CD4-positive, alpha-beta T cell treated with Interleukin-6 at 100 ng/mL for 8 hours (primary cell): ENCODE measurements at places on chromosomes 4 and X.

DNA sequence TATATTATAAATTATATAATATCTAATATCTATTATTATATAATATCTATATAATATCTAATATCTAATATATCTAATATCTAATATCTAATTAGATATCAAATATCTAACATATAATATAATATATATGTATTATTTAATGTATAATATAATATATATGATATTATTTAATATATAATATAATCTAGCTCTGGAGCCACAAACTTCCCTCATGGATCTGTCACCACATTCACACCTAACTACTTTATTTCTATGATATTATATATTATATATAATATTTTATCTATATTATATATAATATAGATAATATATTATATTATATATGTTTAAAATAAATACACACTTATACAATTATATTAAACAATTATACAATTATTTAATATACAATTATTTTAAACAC is 667.5 kb downstream of the KCTD8 start:
- no peak for DNase-seq

- no peak for DNase-seq
Measured at GRCh38 chrX:138669693-138670092, 41.8 kb downstream of the FGF13 start.

DNA sequence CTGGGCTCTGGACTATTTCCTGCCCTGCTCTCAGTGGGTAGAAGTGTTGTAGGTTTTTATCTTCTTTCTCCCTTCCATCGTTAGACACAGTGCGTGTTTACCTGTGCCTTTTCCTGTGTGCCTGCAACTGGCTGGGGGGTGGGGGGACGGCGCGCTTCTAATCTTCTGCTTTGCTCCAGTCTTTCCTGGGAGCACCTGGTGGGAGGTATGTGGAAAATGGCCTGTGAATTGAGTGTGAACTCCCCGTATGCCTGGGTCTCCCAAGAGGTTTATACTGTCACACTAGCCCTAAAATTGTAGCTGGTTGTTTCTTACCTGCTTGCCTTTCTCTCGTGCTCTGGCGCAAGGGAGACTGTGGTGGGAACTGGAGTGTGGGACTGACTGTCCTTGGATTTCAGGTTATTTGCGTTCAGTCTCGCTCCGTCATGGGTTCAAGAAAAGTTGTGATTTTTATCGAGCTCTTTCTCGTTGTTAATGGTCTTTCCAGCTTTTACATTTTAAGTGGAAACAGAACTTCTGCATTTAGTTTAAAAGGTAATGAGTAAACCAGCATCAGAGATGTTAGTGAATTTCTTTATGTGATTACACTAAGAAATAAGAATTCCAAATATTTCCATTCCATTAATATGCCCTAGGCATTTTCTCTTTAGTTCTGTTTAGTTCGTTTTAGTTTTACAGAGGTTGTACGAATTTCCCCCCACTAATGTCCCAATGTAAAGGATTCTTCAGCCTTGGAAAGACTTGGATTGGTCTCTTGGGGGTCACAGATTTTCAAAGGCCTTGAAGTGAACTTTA is 15.3 kb downstream of the MRPL1 start:
- DNase-seq, result no peak

DNA sequence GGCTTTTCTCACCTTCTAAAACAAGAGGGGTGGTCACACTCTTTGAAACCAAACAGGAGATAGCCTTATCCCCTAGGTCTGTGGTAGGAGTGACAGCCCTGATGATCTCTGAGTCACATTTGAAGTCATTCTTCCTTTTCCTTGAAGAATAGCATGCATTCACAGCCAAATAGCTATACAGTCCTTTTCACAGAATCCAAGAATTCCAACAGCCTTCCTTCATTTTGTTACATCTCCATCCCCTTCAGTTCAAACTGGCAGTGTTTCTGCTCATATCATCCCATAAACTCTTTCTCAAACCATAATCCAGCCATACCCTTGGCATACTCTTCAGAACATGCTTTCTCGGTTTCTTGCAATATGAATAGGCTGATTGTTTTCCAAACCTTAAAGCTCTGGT is 33.3 kb upstream of the TMEM184C start:
- DNase-seq, result no peak

GRCh38 chr4:158941895-158942294 is 161.0 kb upstream of the RAPGEF2 start:
- DNase-seq, result no peak

GRCh38 chr4:174201871-174202270 is 81.6 kb downstream of the FBXO8 start:
- DNase-seq, result no peak

GRCh38 chr4:89316931-89317366 is 9.3 kb upstream of the GPRIN3 start:
- peak; percentile 66 for DNase-seq

DNA sequence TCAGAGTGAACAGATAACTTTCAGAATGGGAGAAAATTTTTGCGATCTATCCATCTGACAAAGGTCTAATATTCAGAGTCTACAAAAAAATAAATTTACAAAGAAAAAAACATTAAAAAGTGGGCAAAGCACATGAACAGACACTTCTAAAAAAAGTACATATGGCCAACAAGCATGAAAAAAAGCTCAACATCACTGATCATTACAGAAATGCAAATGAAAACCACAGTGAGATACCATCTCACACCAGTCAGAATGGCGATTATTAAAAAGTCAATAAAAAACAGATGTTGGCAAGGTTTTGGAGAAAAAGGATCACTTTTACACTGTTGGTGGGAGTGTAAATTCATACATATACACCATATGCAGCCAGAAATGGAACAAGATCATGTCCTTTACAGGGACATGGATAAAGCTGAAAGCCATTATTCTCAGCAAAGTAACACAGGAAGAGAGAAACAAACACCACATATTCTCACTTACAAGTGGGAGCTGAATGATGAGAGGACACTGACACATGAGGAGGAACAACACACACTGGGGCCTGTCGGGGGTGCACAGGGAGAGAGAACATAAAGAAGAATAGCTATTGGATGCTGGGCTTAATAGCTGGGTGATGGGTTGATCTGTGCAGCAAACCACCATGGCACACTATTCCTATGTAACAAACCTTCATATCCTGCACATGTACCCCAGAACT is 41.6 kb upstream of the ITM2A start:
- no peak for DNase-seq

DNA sequence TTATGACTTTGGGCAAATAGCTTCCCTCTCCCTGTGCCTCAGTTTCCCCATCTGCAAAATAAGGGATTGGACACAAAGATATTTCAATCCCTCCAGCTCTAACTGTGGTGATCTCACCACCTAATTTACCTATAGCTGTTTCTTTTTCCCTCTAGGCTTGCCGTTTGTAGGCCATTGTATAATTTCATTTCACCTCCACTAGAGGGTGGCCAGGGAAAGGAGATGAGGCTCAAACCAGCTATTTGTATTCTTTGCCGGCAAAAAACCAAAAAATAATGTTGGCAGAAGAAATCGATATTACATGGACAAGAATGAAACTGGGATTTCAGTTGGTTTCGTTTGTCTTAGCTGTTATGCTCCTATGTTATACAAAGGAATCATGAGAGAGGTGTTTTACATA is 36.1 kb upstream of the DOCK11 start:
- peak; percentile 13 for DNase-seq

DNA sequence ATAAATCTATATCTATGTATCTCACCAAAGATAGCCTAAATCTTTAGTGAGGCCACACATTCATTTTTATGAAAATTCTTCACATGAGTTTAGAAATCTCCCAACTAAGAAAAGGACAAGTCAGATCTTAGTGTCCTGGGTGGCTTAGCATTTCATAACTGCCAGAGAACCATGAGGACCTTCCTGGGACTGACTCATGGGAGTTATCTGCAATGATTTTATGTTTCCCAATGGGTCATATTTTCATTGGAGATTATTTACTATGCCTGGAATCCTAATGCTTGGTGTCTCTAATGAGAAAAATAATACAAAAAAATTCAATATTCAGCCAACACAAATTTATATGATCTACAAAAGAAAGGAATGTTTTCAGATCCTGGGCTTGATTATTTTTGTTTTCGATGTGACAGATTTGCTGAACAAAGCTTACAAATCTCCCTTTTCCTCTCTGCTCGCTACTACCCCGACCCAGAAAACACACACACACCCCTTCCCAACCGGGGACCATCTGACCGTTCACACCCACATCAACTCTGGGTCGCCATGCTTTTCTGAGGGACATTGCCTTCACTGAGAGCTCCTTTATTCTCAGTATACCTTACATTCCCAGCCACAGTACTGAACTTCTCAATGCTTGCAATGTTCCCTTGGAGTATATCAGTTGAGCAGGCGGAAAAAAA is 40.1 kb downstream of the SORBS2 start:
- DNase-seq, result no peak

DNA sequence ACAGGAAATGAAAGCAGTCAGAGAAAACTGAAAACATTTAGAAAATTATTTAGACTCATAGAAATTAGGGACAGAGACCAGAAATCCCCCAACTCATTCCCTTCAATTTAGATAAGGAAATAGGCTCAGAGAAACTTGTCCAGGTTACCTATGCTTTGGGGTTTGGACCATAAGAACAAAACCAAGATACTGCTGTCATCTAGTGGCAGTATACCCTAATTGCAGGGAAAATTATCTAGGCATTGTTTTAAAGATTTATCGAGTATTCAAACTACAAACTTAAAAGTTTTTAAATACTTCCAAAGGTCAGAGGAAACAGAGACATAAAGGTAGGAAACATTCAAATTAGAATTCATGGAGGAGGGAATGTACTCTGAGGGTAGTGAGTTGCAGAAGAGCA is 67.0 kb upstream of the KLHL13 start:
- DNase-seq, result no peak

- peak; percentile 58 for DNase-seq
Measured at GRCh38 chrX:40174001-40174853, 76.5 kb upstream of the BCOR start.

GRCh38 chrX:46572340-46572936 is 1.1 kb upstream of the CHST7 start:
- peak; percentile 24 for DNase-seq

GRCh38 chr4:145825255-145825654 is 113.4 kb downstream of the ZNF827 start:
- no peak for DNase-seq

DNA sequence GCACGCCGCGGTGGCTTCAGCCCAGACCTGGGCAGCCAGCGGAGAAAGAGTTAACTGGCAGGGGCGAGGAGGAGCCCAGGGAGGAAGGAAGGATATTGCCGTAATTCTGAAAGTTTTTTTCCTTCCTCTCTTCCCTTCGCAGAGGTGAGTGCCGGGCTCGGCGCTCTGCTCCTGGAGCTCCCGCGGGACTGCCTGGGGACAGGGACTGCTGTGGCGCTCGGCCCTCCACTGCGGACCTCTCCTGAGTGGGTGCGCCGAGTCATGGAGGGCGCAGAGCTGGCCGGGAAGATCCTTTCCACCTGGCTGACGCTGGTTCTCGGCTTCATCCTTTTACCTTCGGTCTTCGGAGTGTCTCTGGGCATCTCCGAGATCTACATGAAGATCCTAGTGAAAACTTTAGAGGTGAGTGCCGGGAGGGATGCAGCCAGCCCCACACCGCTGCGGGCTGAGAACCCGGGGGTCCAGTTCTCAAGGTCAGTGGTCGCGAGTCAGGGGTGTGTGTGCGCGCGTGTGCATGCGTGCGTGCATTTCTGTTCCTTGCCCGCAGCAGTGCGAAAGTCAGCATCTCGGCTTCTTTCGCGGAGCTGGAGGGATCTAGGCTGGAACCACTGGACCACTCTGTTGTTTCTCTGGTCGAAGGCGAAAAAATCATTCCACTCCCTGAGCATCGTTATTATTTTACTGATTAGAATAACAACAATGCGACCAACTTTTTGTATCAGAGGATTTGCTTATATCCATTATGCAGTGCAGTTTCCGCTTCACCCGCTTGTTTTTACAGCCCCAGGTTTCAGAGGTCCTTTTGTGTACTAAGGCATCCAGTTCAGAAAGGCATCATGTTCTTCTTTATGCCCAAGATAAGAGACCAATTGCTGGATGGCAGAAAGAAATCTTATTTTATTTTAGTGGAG is 709 bp downstream of the GPAT3 start:
- no peak for DNase-seq

DNA sequence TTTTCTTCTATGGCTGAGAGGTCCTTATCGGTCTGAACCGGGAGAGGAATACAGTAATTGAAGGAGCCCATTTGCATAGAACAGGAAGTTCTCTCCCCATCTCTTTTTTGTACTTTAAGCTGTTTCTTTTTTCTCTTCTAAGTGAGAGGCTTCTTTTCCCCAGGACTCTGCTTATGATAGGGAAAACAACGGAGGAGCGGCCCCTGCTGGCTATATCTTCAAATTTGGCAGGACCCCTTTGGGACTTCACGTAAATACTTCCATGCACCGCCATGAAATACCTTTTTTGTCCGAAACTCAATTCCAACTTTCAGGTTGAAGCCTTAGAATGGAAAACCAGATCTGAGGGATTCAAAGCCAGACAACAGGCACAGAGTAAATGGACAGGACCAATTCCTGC is 1153.0 kb upstream of the INTU start:
- DNase-seq, result no peak

DNA sequence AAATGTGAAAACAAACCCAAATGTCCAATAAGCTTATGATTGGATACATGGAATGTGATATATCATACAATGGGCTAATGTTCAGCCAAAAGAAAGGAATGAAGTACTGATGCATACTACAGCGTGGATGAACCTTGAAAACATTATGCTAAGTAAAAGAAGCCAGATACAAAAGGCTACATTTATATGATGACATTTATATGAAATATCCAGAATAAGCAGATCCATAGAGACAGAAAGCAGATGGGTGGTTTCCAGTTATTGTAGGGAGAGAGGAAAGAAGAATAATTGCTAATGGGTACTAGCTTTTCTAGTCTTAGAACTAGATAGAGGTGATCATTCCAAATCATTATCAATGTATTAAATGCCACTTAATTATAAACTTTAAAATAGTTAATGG is 801.3 kb downstream of the IL1RAPL1 start:
- no peak for DNase-seq

GRCh38 chr4:159455675-159456237 is 352.9 kb downstream of the RAPGEF2 start:
- DNase-seq, result no peak

GRCh38 chr4:87419578-87420249 is 2.7 kb upstream of the NUDT9 start:
- no peak for DNase-seq

DNA sequence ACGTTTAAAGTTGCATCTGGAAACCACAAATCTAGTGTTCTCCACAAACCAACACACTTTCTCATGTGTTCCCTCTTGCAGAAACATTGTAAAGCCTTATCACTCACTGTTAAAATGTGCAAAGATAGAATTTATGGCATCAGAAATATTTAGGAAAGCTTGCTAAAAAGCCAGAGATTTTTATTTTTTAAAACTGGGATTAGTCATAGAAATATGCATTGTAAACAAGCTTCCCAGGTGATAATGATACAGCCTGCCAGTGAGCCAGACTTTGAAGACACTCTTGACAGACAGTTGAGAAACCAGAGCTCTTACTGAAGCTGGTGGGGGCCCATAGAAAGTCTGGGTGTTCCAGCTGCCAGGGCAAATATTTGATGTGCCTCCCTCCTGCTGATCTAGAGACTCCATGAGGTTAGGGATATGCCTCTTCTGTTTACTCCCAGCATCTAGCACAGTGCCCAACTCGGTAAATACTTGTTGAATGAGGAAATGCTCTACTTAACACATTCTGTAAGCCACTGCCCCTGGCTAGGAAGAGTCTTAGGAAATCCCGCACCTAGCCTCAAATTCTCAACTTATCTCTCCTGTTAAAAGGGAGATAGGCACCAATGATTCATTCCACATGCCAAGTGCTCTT is 179.0 kb upstream of the RASGEF1B start:
- no peak for DNase-seq
